PC-9 (cell line): ENCODE measurements at places on chromosomes 5 and 9. TPM values are rescaled to one million over a fixed set of nuclear protein-coding genes. Genes with fewer than 3 reads are reported as not detected.

DMRT3 gene
- not detected in 2 replicates for total RNA-seq

RNF224 gene
- total RNA-seq = 3.9 and 4.7 TPM in 2 replicates

DNA sequence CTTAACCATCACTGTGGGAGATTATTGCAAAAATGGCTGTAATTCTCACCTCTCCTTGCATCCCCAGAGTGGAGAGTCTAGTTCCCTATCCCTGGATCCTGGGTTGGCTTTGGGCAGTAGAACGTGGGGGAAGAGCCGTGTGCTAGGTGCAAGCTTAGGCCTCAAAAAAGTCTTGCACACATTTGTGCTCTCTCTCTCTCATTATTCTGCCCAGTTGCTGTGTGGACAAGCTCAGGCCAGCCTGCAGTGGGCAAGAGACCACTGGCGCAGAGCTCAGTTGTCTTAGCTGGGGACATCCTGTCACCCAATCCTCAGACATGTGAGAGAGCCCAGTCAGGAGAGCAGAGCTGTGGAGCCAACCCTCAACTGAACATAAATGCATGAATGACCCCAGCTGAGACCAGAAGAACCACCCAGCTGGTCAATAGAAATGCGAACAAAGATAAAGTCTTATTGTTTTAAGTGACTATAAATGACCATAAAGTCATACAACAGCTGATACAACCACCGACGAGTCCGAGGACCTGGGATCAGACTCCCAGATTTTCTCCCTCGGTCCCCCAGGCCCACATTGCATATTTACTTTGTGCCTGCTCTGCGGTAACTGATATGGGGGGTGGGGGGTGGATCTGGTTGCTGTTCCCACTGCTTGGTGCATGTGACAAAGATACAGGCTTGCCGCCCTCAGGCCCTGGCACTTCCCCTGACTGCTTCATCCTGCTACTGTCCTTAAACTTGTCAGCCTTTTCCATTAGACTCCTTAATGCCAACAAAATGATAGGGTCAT lies 166.4 kb upstream of the MVB12B start:
- H3K27ac ChIP-seq = no peak overlapping the region
- H3K4me1 ChIP-seq = no peaks in the 10 kb centered on the region
- no peaks in the 10 kb centered on the region for H3K36me3 ChIP-seq
- peaks cover 94% of the 10 kb centered on the region for H3K27me3 ChIP-seq

DNA sequence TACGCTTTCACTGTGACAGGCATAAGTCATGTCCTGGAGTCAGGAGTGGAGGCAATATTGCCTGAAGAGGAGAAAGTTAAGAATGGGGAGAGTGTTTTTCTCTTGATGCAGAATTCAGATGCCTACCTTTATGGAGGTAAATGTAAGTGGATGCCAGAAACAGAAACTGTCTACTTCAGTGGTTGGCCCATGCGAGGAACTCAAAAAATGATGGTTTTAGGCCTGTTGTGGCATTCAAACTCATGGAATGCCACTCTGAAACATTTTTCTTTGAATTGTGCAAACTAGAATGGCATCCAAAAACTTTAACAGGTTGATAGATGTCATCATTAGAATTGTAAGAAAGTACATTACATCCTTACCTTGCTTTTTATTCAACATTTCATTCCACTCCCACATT lies 47.7 kb upstream of the NTRK2 start:
- no peak overlapping the region for H3K27ac ChIP-seq
- no peak for DNase-seq
- H3K4me1 ChIP-seq = no peaks in the 10 kb centered on the region
- no peaks in the 10 kb centered on the region for H3K27me3 ChIP-seq
- H3K4me3 ChIP-seq = no peak overlapping the region

- H3K36me3 ChIP-seq = no peaks in the 10 kb centered on the region
- no peak overlapping the region for H3K27ac ChIP-seq
- no peaks in the 10 kb centered on the region for H3K27me3 ChIP-seq
- no peak overlapping the region for H3K4me3 ChIP-seq
- H3K4me1 ChIP-seq = peaks cover 31% of the 10 kb centered on the region
Measured at GRCh38 chr5:140318792-140319191, 15.9 kb upstream of the PFDN1 start.

DNA sequence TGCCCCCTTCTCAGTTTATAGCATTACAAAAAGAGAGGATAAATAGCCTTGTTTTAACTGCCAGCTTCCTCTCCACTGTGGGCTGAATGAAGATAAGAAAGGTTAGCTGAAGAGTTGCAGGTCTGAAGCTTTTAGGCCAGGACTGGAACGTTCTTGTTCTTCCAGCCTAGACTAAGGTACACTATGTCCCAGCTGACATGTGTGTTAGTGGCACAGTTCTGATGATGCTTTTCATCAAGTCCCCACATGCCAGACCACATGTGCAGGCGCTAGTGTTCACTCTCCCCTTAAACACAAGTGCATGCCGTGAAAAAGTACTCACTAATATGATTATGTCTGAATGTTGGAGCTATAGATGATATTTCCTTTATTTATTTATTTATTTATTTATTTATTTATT lies 40.7 kb downstream of the STXBP1 start:
- H3K4me3 ChIP-seq = no peak overlapping the region
- no peaks in the 10 kb centered on the region for H3K4me1 ChIP-seq
- H3K36me3 ChIP-seq = no peaks in the 10 kb centered on the region
- H3K27me3 ChIP-seq = no peaks in the 10 kb centered on the region
- DNase-seq = no peak
- H3K27ac ChIP-seq = no peak overlapping the region

DNA sequence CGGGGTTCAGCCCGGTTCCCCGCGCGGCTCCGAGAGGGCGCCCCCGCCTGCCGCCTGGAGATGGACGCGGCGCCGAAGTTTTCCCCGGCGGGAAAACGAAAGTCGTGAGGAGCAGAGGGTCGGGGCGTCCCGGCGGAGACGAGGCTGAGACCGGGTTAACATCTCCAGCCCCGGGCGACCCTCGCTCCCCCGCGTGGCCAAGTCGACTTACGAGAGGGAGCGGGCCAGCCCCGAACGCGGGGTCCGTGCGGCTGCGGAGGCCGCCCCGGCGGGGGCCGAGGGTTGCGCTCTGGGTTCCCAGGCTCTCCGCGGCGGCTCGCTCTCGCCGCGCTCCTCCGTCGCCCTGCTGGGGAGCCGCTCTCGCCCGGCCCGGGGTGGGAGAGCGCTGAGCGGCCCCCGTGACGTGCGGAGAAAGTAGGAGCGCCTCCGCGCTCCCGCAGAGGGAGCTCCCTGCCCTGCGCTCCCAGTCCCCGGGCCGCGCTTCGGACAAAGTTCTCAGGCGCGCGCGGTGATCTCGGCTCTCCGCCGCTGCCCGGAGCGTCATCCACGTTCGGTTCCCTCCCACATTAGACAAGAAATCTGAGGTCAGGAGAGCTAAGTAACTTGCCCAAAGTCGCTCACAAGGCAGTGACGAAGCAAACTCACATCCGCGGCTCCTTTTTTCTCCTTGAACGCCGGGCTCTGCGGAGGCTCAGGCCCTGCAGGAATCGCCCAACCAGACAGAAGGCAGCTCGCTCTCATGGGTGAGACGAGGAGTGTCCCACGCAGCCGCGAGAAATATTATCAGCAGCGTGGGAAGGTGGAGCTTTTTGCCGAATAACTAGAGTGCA lies 1.2 kb upstream of the GCNT4 start:
- H3K27me3 ChIP-seq = no peaks in the 10 kb centered on the region
- H3K4me1 ChIP-seq = peaks cover 20% of the 10 kb centered on the region
- H3K4me3 ChIP-seq = peak overlapping the region; percentile 72
- peak; percentile 66 for DNase-seq
- no peaks in the 10 kb centered on the region for H3K36me3 ChIP-seq
- 0 out of 2 replicates have a peak overlapping the region, but pooled peaks have one; percentile 9 for H3K27ac ChIP-seq
